ENCODE measurements at places on chromosomes 7 and 10. TPM values are rescaled to one million over a fixed set of nuclear protein-coding genes. Genes with fewer than 3 reads are reported as not detected.

- H3K4me1 ChIP-seq: no peaks in the 10 kb centered on the region
- no peaks in the 10 kb centered on the region for H3K27me3 ChIP-seq
- no peak for DNase-seq
- H3K36me3 ChIP-seq: no peaks in the 10 kb centered on the region
Observed at GRCh38 chr7:109611656-109612055, 1042.0 kb downstream of the DNAJB9 start.

DNA sequence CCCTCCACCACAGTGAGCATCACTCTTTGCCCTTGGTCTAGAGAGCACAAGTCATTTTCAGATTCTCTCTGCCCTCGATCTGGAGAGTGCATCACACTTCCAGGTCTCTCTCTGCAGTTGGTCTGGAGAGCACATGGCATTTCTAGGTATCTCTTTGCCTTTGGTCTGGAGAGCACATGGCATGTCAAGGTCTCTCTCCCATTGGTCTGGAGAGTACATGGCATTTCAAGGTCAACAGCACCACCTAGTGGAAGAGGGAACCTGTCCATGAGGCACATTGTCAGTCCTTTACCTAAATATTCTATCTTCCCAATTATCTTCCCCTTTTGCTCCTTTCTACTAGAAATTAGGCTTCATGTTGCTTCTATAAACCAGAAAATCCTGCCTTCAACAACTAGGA lies 1139.4 kb downstream of the XPNPEP1 start:
- no peak for DNase-seq
- H3K4me1 ChIP-seq: no peaks in the 10 kb centered on the region
- H3K4me3 ChIP-seq: no peak overlapping the region
- H3K27ac ChIP-seq: no peak overlapping the region
- H3K27me3 ChIP-seq: no peaks in the 10 kb centered on the region
- H3K36me3 ChIP-seq: no peaks in the 10 kb centered on the region

GRCh38 chr7:104096683-104097082 lies 107.2 kb upstream of the RELN start:
- no peak overlapping the region for H3K4me3 ChIP-seq
- DNase-seq: no peak
- no peaks in the 10 kb centered on the region for H3K4me1 ChIP-seq
- peaks cover 2% of the 10 kb centered on the region for H3K27me3 ChIP-seq

ST8SIA6 gene
- 0.93 TPM for total RNA-seq

PSD gene
- total RNA-seq: 1.4 TPM

DNA sequence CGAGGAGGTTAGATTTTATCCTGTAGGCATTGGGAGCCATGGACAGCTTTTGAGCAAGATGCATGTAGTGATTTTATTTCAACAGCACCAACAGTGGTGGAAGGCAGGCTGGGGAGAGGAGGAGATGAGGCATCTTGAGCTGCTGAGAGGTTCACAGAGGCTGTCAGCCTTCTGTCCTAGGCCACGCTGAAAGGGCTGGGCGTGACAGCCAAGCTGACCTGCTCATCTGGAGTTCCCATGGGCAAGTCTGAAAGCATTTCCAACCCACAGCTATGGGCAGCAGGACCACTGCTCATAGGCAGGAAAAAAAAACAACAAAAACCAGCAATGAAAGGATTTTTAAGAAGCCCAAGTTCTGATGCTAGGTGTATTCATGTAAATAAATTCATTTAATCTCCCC lies 7.7 kb downstream of the NEURL1 start:
- peaks cover 36% of the 10 kb centered on the region for H3K4me1 ChIP-seq
- H3K4me3 ChIP-seq: no peak overlapping the region
- H3K27me3 ChIP-seq: peaks cover 68% of the 10 kb centered on the region
- peaks cover 2% of the 10 kb centered on the region for H3K36me3 ChIP-seq
- no peak for DNase-seq

DNA sequence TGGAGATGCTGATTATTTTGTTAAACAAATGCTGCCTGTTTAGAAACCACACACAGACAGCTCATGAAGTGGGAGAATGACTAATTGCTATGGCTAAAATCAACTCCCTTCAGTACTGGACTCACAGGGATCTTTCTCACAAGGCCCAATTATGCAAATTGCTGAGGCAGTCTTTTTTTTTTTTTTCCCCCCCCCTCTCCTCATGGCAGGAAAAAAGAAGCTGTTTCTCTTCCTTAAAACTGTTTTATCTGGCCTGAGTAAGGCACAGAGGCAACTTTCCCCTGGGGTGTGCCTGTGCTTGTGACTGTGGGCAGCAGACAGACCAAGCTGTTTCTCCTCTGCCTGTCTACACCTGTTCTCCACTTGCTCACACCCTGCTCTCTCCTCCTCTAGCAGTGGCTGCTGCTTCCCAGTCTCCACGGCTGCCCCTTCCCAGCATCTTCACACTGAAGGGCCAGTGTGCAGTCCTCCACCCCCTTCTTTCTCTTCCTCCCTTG lies 65.4 kb upstream of the STEAP1B start:
- H3K4me3 ChIP-seq: peak overlapping the region; percentile 37
- H3K27ac ChIP-seq: peak overlapping the region; percentile 64
- no peak for DNase-seq
- peaks cover 54% of the 10 kb centered on the region for H3K4me1 ChIP-seq
- H3K27me3 ChIP-seq: peaks cover 41% of the 10 kb centered on the region
- H3K36me3 ChIP-seq: peaks cover 8% of the 10 kb centered on the region

DNA sequence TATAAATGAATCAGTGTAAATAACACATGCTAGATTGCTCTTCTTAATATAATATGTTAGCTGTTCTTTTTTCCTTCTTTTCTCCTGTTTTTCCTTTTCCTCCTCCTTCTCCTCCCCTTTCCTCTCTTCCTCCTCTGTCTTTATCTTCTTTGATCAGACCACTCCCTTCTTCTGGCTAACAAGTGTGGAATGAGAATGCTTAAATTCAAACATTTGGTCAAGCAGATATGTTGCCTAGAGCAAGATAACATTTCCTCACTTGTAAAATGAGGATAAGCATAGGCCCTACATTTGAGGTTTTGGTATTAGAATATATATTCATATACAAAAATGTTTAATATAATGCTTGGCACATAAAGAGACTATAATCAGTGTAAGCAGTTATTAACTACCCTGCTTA lies 299.1 kb downstream of the PCDH15 start:
- no peak overlapping the region for H3K27ac ChIP-seq
- no peaks in the 10 kb centered on the region for H3K36me3 ChIP-seq
- no peak overlapping the region for H3K4me3 ChIP-seq
- no peaks in the 10 kb centered on the region for H3K27me3 ChIP-seq
- no peak for DNase-seq
- H3K4me1 ChIP-seq: no peaks in the 10 kb centered on the region

- H3K27ac ChIP-seq: no peak overlapping the region
- no peaks in the 10 kb centered on the region for H3K36me3 ChIP-seq
- no peak overlapping the region for H3K4me3 ChIP-seq
- H3K27me3 ChIP-seq: no peaks in the 10 kb centered on the region
- DNase-seq: no peak
- H3K4me1 ChIP-seq: no peaks in the 10 kb centered on the region
Observed at GRCh38 chr7:27547401-27547800, 115.3 kb downstream of the HIBADH start.

PRTFDC1 gene
- total RNA-seq: 1.7 TPM

TYSND1 gene
- 9.3 TPM for total RNA-seq
